G401 (cell line): ENCODE measurements at places on chromosomes 3 and 15. TPM values are rescaled to one million over a fixed set of nuclear protein-coding genes. Genes with fewer than 3 reads are reported as not detected.

The CCR9 gene
- not detected in 2 replicates for total RNA-seq

GRCh38 chr3:129291236-129291886, 12.7 kb downstream of the HMCES start:
- no peak for DNase-seq

The GOLGA8N gene
- total RNA-seq, result 0.62 TPM in 1 of 2 replicates, not detected in the other

GRCh38 chr3:157327837-157328236, 108.8 kb upstream of the PTX3 start:
- DNase-seq, result no peak

The MFSD1 gene
- total RNA-seq, result 42.5 and 58.7 TPM in 2 replicates

The RTP1 gene
- not detected in 2 replicates for total RNA-seq

GRCh38 chr15:27936164-27936563, 163.0 kb downstream of the OCA2 start:
- DNase-seq, result no peak

The SAMMSON gene
- not detected in 2 replicates for total RNA-seq

GRCh38 chr3:163935411-163935810, 1142.9 kb downstream of the SI start:
- DNase-seq, result no peak

The BCL2A1 gene
- total RNA-seq, result not detected in 2 replicates

- DNase-seq, result no peak
Observed at GRCh38 chr15:66773129-66773873, 71.3 kb downstream of the SMAD6 start.
